ENCODE measurements at places on chromosomes 7 and 10.
A peak's percentile ranks its signal among the peaks of the same experiment; 100 is the strongest.

DNA sequence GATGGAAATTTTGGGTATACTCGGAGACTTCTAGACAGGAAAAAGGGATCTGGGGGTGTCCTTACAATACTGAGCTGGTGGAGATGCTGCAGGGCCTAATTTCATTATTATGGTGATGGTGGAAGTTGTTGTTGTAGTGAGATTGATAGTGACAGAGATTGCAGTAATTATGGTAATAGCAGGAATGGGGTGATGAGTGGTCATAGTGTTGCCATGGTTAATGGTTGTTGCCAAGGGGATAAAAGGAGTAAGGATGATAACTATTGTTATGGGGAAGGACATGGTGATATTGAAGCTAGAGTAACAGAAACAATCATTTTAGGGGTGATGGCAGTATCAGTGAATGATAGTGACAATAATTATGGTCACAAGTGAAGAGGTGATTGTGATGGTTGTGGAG, 27.1 kb upstream of the LBX1 start:
- DNase-seq, result no peak

DNA sequence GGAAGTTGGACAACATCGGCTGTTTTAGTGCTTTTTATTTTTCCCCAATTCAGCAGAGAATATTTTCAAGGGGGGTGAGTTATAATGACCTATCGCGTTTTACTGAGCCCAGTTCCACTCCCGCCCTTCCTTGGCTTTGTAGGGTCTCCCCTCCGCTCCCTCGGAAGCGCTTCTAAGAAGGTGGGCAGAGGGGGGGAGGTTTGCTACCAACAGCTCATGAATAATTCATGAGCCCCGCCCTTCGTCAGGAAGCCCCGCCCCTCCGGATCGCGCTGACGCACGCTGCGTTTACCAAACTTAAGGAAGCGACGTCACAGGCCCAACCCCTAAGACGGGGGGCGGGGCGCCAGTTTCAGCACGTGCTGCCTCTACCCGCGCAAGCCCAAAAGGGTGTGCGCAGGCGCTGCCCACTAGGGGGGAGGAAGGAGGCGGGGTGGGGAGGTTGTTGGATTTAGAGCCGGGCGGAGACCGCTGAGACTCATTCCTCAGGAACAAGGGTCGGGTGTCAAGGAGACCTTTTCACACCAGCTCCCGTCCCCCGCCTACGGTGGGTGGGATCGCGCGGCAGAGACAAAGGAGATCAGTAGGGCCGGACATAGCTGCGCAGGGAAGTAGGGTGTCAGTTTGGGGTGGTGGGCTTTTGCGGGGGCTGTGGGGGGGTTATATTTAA, 529 bp upstream of the MEPCE start:
- peak; percentile 100 for DNase-seq

- DNase-seq, result no peak
These were observed 11.2 kb downstream of the CASP2 start for GRCh38 chr7:143299346-143299745.

GRCh38 chr7:119254742-119255141, 1018.2 kb upstream of the KCND2 start:
- no peak for DNase-seq

All from upper lobe of left lung (tissue), 6 donors.